ENCODE measurements at places on chromosomes 1 and 21.

GRCh38 chr1:185559684-185560331 lies 174.4 kb upstream of the HMCN1 start:
- DNase-seq = peak; percentile 21

DNA sequence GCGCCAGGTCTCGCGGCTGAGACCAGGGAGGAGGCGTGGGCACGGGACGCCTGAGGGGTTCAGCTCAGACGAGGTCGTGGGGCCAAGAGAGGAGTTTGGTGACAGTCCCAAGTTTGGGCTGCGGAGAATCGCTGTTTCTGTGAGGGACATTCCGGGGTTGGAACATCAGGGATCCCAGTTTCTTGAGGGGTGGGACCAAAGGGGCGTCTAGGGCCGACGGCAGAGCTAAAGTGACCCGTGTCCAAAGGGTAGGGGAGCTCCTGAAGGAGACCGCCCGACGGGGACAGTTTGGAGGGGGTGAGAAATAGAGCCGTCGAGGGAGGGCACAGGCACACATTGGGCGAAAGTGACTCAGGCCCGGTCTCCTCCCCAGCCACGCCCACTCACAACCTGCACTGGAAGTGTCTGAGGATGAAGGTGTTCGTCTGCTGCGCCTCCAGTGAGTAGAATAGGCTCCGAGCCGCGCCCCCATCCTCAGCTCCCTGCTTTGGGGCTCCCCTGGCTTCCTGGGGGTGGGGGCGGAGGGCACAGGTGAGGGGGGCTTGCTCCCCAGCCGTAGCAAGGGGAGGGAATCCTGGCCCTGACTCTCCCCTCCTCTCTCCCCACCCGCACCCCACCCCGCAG lies 7.0 kb downstream of the EFNA3 start:
- peak; percentile 79 for DNase-seq

DNA sequence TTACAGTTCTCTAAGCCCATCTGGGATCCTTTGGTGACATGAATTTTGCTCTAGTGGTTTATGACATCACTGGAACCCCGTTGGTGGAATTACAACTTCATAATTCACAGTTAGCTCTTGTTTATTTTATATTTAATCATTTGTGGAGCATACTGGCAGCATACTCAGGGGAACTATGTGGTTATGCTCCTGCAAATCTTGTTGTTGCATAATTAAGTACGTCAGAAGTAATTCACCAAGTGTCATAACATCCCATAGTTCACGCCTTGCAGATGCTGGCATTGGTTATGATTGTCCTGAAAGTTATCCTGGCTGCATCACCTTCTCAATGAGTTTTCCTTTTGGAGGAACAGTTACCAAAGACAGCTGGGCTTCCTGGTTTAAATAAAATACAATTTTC lies 16.5 kb downstream of the PRRX1 start:
- no peak for DNase-seq

DNA sequence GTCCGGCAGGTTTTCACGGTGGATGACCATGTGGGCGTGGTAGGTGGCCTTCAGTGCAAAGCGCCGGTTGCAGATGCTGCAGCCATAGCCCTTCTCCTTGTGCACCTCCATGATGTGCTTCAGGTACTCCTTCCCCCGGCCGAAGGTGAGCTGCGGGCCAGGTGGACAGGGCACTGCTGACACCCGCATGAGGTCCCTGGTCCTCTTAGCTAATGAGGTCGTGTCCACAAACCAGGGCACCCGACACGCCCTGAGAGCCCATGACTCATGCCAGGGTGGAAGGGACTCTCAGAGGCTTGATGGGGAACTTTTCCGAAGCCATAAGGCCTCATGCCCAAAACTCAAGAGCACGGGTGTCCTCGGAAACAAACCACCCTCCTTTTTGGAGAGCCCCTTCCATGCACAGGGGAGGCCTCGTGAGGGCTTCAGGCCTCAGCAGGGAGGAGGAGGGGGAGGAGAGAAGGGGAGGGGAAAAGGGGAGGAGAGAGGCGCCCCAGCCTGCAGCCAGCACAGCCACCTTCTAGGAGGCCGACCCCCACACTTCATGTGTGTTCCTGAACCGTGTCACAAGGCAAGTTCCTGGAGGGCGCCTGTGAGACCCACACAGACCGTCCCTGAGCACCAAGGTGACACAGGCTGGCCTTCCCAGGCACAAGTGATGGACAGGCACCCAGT lies 54.4 kb upstream of the RIPK4 start:
- DNase-seq = no peak

DNA sequence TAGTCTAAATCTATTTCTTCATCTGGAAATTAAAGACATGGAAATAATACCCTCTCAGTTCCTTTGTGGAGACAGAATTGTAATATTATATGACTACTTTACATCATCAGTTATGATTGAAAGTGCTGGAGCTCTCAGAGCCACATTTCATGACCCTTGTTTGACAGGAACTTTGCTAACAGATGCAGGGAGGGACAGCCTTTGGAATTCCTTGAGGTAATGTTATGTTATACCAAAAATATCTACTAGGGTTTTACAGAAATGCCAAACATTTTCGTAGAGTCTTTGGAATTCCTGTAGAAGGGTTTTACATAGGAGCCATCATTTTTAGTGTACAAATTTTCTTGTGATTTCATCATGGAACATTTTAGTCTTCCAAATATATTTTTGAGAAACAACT lies 57.4 kb upstream of the ADAMTS5 start:
- DNase-seq = no peak

DNA sequence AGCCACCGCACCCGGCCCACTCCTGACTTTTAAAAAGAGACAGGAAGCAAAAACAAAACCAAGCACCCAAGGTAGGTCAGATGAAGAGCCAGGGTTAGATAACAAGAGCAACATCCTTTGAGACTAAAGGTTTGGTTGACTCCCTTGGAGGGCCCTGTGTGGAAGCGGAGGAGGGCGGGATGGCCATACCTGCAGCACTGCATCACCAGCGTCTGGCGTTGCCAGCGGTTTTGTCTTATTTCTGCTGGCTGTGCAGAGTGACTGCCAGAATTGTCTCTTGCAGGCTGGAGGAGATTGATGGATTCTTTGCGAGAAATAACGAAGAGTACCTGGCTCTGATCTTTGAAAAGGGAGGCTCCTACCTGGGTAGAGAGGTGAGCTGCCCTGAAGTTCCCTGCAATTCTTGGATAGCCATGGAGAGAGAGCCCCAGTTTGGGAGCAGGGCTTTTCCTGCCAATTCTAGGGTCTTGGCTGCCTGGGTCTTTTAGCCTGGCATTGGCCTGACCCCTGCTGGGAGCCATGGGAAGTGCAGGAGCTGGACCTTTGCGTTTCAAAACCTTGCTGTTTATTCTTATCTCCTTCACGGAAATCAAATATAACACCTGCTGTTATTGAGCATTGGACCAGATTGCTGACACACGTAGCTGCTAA lies 24.0 kb downstream of the QSOX1 start:
- peak; percentile 29 for DNase-seq

DNA sequence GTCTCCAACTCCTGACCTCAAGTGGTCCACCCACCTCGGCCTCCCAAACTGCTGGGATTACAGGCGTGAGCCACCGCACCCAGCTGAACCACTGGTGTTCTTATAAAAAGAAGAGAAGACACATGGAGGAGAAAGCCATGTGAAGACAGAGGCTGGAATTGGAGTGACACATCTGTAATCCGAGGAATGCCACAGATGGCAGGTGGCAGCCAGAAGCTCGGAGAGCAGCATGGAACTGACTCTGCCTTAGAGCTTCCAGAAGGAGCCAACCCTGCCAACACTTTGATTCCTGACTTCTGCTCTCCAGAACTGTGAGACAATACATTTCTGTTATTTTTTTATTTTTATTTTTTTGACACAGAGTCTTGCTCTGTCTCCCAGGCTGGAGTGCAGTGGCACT lies 59.0 kb upstream of the ATP2B4 start:
- no peak for DNase-seq

DNA sequence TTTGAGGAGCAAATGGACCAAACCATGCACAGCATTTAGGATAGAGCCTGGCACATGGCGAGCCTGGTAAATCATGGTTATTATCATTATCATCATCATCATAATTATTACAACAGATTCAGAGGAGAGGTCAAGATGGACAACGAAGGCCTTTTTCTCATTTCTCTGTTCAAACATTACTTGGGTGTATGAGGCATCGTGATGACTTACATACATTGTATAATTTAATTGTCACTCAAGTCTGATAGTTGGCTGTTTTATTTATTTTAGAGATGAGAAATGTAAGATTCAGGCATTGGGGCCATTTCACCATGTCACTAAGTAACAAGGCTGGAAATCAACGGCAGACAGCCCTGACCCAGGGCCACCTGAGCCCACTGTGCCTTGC lies 68.1 kb downstream of the SLC35F3 start:
- no peak for DNase-seq

DNA sequence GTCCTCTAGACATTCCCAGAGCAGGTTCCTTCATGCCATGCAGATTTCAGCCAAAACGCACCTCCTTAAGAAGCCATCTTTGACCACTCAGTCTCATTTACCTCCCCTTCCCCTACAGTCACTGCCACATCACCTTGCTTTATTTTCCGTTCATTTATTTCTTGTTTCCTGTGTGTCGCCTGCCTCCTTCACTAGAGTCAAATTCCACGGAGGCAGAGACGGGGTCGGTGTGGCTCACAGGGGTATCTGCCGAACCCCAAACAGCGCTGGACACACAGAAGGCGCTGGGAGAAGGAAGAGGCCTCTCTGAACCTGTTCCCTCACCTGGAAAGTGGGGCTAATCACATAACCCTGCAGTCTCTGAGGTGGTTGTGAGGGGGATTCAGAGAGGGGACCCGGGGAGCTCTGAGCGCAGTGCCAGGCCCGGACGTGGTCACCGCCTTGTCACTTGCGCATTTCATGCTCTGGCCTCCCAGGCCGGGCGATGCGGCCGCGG lies 23.6 kb upstream of the DMBX1 start:
- DNase-seq = no peak

DNA sequence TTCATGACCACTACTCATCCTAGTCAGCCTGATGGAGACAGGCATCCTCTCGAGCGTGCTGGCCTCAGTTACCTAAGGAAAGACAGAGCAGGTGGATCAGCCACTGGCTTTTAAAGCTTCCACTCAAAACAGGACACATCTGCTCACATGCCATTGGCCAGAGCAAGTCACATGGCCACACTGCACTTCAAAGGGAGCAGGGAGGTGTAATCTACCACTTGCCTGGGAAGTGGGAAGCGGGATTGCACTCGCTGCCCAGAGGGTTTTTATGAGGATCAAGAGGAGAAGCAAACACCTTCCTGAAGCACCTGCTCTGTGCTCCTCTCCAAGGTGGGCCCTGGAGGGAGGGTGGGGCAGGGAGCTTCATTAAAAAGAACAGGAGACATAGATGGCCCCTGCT lies 108.0 kb downstream of the TAS1R2 start:
- DNase-seq = no peak

DNA sequence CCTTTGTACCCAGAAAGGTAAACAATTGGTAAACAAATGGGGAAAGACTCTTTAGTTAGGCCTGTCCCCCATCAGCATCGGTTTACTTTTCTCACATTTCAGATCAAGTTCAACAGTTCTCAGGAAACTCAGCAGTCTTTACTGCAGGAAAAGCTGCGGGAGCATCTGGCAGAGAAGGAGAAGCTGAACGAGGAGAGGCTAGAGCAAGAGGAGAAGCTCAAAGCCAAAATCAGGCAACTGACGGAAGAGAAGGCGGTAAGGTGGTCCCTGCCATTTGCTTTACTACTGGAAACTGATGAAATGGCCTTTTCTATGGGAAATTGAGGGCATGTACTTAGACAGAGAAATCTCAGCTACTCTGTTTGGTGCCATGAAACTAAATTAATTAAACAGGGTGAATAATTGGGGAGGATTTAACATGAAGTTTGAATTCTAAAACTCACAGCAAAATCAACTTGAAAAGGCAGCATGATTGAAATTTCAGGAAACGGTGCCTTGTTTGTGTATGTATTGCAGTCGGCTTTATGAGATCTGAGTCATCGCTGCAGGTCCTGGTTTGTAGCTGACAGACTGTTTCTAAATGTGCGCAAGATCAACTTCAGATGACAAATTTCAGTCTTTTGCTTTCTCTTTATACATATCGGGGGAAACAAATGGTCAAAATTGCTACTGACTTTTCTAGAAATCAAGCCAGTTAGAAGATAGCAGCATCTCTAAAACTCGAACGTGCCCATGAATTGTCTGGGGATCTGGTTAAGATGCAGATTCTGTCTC lies 67.9 kb upstream of the EFHD2 start:
- no peak for DNase-seq

DNA sequence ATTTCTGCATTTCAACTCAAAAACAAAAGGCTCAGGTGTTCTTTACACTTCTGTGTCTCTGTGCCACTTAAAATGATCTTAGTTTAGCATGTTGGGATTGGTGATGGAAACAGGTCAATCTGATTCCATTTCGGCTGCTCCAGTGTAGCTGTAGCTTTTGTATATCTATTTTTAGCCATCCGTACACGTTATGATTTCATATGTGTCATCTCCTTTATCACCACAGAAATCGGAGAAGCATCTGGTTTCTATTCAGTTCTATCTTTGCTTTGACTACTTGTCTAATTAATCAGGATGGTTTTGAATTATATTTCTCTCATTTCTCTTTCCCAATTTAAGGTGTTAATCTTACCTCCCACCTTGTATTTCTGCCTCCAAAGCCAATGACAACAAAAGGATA lies 41.1 kb downstream of the RGS21 start:
- no peak for DNase-seq

DNA sequence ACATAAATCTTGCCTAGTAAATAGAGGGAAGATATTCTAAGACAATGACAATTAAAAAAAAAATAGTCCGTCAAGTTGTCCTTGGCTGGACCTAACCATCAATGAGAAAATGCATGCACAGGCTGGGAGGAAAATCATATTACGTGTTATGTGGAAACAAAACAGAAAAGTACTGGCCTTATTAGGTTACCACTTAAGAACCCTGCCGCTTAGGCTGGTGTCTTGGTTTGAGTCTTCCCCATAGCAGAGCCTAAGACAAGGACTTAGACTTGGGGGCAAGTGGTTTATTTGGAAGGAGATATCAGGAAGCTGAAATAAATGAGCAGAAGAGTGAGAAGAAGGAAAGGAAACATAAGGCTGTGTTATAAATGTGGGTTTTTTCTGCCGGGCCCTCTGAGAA lies 186.4 kb downstream of the MRPL39 start:
- no peak for DNase-seq

- DNase-seq = no peak
These were observed 82.8 kb downstream of the TGFBR3 start for GRCh38 chr1:91803123-91803522.

GRCh38 chr1:67816506-67816905 lies 16.8 kb downstream of the GNG12 start:
- no peak for DNase-seq

DNA sequence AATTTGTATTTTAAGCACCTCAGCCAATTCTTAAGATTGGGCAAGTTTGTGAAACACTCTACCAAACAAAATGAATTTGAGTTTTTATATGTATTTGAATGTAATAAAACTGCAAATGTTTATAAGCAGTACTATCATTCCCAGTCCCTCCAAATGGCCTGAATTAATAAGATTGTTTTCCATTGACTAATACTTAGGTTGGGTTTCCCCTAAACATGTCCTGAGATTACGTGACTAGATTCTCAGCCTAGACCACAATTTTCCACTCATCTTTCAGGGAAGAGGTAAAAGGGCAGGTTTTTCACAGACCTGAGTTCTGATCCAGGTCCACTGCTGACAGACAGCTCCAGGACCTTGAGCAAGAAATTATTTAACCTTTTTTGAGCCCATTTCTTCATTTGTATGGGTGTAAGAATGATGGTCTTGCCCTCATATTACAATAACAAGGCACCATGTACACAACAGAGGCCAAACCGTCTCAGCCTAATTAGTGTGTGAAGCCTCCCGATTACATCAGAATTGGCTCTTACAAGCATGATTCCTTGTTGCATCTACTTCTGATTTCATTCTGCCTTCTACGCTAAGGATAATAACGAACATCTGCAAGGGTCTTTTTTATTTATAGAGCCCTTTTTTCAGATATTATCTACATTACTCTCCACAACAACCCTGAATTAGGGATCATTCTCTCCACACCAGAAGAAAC lies 51.2 kb downstream of the BEND5 start:
- no peak for DNase-seq
